Right ventricle myocardium inferior (tissue), 1 donor: ENCODE measurements at places on chromosomes 3 and 15.

DNA sequence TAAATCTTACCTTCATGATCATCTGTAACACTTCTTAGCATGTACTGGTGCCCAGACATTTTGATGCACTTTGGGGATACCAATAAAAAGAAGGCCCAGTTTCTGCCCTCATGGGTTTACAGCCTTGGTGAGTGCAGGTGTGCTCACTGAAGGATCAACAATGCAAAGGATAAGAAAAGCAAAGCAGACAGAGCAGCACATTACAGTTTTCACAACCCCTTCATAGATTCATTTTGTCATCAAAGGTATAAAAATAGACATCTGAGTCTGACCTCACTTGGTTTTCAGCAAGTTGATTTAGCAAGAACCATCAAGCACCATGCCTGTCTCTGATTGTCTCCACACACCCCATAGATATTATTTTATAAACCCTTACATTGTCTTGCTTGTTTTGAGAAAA is 77.6 kb downstream of the BFSP2 start:
- DNase-seq, result no peak

DNA sequence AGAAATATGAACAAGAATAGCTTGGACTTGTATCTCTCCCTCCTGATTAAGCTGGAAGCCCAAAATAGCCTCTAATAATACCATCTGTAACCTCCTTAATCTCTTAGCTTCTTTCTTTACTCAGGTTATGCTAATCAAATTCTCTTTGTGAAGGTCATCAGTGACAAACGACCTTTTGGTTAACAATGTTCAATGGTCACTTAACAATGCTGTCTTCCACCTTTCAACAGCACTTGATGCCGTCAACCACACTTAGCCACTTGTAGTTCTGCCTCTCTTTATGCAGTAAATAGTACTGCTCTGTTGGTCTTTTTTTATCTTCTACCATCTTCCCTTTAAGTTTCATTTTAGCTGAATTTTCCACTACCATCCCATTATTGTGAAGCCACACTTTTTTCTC is 476.6 kb upstream of the TGFBR2 start:
- DNase-seq, result no peak

DNA sequence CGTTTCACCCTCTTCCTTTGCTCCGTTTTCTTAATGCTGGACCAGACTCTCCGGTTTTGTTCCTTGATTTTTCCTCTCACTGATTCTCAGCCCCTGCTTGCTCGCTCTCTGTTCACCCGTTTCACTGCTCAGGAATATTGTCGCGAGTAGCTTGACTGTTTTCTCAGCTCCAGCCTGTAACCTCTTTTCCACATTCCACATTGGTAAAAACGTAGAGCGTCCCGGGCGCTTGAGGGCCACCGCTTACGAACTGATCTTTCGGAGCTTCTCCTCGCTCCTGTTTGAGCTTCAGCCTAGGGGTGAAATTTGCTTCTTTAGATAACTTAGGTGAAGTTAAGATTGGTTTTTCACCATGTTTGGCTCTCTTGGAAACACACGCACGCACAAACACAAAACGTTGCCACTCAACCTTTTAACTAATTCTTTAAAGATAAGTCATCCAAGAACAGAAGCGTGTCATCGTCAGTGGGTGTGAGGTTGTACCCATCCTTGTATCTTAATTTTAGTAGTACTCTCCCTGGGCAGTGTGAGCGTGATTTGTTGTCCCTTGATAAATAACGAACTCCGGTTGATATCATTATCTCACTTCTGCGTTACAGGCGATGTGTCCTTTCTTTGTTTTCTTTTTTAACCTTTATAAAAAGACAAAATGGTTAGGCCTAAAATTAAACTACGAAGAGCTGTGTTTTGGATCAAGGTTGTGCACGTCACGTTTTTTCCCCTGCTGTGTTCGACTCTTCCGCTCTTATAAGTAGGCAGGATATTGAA is 1.0 kb downstream of the PAK2 start:
- DNase-seq, result no peak

GRCh38 chr15:61169904-61170695 is 59.0 kb downstream of the RORA start:
- no peak for DNase-seq

GRCh38 chr15:34759347-34759746 is 4.5 kb upstream of the GJD2 start:
- DNase-seq, result no peak

DNA sequence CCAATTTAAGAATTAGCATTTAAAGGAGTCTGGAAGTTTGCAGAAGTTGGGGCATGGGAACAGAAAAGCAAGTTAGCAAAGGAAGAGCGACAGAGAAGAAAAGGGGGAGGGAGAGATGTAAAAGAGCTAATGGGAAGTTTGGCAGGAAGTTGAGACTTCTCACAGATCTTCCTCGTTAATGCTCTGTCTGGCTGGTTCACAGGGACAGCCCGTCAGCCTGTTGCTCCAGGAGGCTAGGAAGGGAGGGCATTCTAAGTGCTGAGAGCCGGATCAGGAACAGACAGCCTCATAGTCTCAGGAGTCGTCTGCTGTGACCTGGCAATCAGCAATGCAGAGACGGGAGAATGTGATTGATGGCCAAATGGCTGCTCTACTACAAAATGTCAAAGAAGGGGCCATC is 150.3 kb downstream of the AGBL1 start:
- no peak for DNase-seq

DNA sequence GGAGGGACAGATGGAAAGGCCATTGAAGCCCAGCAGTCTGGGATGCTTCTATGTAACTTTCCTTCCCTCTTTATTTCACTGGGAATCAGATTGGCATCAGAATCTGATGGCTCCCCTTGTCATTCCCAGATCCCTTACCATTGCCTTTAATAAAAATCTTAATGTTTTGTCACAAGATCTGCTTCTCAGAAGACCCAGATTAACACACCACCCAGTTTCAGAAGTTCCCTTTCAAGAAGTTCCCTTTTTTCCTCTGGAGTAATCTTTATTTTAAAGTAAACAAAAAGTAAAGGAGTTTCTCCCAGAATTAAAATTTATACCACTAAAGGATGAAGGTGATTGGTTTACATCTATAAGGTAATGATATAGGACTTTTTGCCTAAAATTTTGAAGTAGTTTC is 76.4 kb downstream of the UBR1 start:
- DNase-seq, result no peak

GRCh38 chr15:63276342-63277037 is 915 bp upstream of the APH1B start:
- no peak for DNase-seq

GRCh38 chr3:143830063-143830462 is 18.2 kb downstream of the SLC9A9 start:
- DNase-seq, result no peak

GRCh38 chr3:188584162-188584529 is 430.2 kb downstream of the LPP start:
- no peak for DNase-seq

DNA sequence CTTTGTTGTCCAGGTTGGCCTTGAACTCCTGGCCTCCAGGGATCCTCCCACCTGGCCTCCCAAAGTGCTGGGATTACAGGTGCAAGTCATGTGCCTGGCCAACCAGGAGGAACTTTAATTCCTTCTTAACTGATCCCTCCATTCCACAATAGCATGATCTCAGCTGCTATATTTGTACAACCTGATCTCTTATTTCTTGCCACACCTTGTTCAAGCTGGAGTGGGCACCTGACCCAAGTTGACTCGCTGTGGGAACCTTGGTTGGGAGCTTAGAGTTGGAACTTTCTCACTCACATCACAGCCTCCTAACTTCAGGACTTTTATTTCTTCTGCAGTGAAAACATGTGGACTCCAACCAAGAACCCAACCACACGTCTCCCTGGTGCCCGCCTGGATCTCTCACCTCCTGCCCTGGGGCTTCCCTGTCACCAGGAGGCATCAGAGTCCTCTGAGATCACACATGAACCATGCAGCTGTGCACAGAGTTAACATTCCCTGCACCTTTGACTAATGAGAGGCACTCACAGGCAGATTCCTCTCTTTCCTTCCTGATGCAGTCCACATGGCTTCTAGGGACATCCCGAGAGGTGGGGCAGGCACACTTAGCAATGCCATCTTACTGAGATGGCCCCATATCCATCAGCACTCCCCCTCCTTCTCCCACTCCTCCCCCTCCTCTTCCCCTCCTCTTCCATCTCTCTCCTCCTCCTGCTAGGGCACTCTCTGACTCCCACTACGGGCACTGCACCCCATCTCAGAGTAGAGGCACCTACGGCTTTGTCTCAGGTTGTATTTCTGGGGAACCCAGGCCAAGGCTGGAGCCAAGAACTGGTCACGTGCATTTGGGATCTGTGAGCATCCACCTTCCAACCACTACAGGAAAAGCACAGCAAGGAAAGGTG is 9.7 kb upstream of the CYFIP1 start:
- DNase-seq, result no peak

GRCh38 chr3:135966271-135966961 is 888 bp downstream of the PPP2R3A start:
- no peak for DNase-seq

GRCh38 chr3:50171540-50172301 is 16.6 kb downstream of the SEMA3F start:
- DNase-seq, result no peak

GRCh38 chr3:165549037-165549436 is 288.2 kb downstream of the BCHE start:
- no peak for DNase-seq

DNA sequence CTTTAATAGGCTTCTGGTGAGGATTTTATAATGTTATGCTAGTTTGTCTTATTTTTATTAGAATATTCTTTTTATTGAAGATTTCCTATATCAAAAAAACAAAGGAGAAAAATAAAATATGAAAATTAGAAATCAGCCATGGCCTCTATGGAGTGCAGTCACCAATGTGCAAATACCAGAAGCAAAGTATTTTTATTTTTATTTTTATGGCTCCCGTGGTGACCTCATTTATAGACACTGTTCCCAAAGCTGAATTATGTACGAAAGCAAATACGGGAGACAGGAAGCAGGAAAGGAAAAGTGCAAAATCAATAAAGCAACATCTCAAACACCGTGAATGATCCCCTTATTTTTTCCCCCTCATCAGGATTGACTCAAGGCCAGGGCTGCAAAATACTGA is 35.1 kb downstream of the DAZL start:
- DNase-seq, result no peak

- no peak for DNase-seq
Measured at GRCh38 chr3:27658741-27659140, 63.4 kb downstream of the EOMES start.

DNA sequence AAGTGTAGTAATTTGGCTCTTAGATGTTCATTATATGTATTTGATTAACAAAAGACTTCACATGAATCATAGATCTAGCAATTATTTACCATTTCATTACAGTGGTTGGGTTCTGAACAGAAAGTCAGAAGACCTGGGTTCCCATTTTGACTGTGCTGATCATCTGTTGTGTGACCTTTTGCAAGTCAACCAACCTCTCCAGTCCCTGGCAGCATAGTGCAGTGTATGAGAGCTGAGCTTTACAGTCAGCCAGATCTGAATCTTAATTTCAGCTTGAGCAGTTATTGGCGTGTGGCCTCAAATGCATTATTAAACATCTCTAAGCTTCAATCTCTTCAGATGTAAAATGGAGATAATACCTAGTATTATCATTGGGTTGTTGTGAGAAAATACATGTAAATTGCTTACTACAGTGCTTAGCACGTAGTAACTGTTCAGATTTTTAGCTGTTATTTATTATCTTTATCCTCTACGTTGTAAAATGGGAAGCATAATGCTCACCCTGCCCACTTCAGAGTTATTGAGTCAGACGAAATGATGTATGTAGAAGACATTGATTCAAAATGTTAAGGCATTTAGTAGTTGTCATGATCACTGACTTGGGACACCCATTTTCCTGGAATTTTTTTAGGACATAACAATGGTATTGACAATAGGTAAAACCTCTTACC is 104.0 kb downstream of the KLHL25 start:
- DNase-seq, result no peak

DNA sequence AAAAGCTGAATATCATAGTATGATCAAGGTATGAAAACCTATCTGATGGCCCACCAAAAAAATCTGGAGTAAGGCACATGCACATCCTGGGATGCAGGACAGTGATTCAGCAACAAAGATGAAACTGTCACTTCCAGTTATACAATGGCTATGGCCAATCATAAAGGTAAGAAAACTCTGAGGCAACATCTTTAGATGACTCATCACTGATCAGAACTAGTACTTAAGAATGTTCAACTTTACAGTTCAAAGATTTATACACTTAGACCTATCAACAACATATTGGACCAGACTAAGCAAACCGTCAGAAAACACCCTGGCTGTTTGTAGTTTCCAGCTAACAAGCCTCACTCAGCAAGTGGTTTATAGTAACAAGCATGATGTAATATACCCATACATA is 21.3 kb upstream of the PLCH1 start:
- no peak for DNase-seq

GRCh38 chr3:179446501-179446900 is 4.8 kb downstream of the GNB4 start:
- DNase-seq, result no peak

DNA sequence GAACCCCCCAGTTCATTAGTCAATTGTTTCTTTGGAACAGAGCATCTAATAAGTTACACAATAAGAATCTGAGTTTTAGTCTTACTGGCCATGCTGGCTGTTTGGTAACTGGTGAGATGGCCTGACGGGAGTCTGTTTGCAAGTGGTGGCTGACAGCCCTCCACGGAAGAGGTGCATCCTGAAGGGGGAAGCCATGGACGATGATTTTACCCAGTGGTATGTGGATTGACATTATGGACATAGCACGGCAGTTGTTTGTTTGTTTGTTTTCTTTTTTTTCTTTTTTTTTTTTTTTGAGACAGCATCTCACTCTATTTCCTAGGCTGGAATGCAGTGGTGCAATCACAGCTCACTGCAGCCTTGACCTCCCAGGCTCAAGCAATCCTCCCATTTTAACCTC is 156.0 kb downstream of the RPLP1 start:
- DNase-seq, result no peak

DNA sequence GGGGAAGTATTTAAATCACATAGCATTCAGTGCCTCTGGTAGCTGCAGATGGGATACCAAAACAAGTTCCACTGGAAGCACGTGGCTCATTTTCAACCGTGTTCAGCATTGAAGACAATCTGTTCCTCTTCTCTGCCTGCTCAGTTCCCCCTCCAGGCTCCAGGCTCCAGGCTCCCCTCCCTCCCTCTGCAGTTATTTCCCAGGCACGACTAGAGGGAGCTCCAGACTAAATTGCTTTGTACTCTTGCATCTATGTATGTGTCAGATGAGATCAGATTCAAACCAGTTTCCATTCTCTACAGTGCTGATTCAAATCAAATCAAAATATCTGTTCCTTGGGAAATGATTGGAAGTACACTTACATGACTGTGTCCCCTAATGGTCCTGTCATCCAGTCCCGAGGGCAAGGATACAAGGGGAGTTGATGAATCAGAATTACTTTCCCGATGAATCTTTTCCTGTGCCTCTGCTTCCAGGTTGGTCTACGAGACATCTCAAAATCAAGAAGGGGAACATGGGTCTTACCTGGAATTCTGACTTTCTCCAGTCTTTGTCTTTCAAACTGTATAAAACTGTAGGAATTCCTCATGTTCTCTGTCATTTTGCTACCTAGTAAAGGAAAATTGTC is 600.5 kb downstream of the EDEM1 start:
- DNase-seq, result peak; percentile 48
